NCI-H2081 (cell line): ENCODE measurements at places on chromosomes 12 and 14.

GRCh38 chr14:69910871-69911270 is 31.7 kb downstream of the SMOC1 start:
- no peak for DNase-seq

DNA sequence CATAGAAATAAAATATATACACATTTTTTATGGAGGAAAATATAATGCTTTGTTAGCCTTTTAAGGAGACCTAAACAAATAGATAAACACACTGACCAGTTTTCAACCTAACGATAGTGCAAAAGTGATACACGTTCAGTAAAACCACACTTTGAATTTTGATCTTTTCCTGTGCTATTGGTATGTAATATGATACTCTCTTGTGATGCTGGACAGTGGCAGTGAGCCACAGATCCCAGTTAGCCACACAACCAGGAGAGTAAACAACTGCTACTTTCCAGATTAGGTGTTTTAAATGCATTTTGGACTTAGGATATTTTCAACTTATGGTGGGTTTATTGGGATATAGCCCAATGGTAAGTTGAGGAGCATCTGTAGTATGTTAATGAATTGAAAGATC is 243.1 kb downstream of the ERC1 start:
- DNase-seq: no peak

DNA sequence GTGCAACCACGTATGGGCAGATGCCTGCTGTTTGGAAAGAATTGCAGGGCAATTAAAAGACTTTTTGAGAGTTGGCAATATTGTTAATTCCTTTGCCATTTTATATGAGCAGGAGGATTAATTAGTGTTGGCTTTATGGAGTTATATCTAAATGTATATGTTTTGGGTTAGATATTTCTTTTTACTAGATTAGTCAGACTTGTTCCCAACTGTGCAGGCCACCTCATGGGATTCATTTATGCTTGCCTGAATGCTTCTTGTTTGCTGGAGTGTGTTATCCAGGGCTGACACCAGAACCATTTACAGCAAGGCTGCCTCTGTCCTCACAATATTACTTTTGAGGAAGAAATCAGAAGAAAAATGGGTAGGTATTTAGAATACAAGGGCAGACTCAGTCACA is 192.5 kb downstream of the KTN1 start:
- no peak for DNase-seq

GRCh38 chr12:72134246-72135020 is 137.7 kb upstream of the TRHDE start:
- DNase-seq: no peak

- DNase-seq: no peak
Measured at GRCh38 chr12:92079054-92079385, 66.6 kb downstream of the BTG1 start.
